ENCODE measurements at places on chromosomes 13 and 19. TPM values are rescaled to one million over a fixed set of nuclear protein-coding genes. Genes with fewer than 3 reads are reported as not detected.

GRCh38 chr19:15159251-15159650, 41.5 kb downstream of the NOTCH3 start:
- no peak for DNase-seq

DNA sequence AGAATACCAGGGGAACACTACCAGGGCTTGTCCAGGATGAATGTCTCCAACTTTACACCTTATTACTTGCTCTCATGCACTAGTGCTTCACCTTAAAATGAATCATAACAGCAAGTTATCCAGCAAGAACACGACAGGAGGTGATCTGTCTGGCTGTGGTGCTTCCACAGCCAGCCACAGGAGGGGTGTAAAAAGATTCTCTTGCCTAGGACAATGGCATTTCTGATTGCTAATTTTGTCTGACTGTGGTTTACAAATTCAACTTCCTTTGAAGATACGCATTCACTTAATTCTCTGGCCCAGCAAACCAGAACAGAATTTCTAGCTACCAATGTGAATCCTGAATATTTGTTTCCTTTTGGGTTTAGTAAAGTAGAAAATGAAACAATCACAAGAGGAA, 23.1 kb upstream of the COG3 start:
- no peak for DNase-seq

GRCh38 chr19:35959040-35959967, 23.1 kb downstream of the LRFN3 start:
- DNase-seq = peak; percentile 40

DNA sequence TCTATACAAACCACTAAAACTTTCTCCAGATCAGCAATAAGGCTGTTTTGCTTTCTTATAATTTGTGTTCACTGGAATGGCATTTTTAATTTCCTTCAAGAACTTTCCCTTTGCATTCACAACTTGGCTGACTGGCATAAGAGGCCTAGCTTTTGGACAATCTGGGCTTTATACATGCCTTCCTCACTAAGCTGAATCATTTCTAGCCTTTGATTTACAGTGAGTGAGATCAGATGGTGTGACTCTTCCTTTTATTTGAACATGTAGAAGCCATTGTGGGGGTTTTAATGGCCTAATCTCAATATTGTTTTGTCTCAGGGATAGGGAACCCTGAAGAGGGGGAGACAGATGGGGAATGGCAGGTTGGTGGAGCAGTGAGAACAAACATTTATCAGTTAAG, 82.7 kb downstream of the FOXO1 start:
- no peak for DNase-seq

DNA sequence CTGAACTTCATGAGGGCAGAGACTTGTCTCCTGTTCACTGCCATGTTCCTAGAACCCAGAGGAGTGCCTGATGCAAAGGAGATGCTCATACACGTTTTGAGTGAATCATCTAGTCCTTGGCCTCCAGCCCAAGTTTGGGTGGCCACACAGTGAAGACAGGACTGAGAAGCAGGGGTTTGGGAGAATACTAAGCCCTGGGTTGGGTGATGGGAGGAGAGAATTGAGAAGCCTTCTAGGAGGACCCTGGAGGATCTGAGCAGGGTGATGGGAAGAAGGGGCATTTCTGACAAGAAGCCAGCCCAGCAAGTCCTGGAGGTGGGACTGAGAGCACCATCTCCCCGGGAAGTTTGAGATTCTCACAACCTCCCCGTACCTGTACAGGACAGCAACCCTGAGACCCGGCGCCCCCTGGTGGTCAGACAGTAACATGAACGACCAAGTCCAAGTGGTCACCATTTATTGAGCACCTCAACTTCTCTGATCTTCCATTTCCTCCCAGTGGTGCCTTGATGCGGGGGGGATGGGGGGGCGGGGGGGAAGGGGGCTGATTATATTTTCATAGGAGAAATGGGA, 11.0 kb downstream of the CTU1 start:
- peak; percentile 81 for DNase-seq

- DNase-seq = no peak
These were observed 855 bp upstream of the CARS2 start for GRCh38 chr13:110706570-110707372.

DNA sequence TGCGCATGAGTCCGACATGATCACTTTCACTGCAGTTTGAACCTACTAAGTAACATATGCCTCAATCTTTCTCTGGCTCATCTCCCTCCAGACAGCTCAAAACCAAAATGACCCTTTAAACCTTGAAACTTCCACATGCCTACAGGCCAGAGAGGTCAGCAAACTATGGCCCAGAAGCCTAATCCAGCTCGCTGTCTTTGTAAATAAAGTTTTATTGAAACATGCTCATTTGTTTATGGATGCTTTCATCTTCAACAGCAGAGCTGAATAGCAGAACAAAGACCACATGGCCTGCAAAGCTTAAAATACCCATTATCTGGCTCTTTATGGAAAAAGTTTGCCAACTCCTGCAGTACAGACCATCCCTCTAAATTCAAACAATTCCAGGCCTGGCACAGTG, 15.6 kb downstream of the FBXO46 start:
- no peak for DNase-seq

GRCh38 chr13:73672492-73672891, 461.7 kb downstream of the KLF12 start:
- DNase-seq = no peak

DNA sequence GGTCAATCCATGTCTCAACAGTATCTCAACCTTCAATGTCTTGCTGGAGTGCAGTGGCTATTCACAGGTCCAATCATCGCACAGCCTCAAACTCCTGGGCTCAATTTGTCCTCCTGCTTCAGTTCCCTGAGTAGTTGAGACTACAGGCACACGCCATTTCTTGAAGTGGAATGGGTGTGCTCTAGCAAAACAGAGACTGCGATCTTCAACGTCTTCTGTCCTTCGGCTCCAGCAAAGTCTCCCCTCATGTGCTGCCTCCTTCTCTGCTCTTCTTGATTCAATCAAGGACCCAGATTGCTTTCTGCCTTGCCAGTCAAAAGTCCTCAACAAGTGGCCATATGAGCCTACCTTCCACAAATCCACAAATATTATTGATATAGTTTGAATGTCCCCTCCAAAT, 466.7 kb upstream of the MIR17HG start:
- DNase-seq = no peak

GRCh38 chr19:18401580-18402112, 4.2 kb upstream of the LRRC25 start:
- DNase-seq = no peak

GRCh38 chr13:50353651-50354415, 338.6 kb downstream of the KCNRG start:
- no peak for DNase-seq

DNA sequence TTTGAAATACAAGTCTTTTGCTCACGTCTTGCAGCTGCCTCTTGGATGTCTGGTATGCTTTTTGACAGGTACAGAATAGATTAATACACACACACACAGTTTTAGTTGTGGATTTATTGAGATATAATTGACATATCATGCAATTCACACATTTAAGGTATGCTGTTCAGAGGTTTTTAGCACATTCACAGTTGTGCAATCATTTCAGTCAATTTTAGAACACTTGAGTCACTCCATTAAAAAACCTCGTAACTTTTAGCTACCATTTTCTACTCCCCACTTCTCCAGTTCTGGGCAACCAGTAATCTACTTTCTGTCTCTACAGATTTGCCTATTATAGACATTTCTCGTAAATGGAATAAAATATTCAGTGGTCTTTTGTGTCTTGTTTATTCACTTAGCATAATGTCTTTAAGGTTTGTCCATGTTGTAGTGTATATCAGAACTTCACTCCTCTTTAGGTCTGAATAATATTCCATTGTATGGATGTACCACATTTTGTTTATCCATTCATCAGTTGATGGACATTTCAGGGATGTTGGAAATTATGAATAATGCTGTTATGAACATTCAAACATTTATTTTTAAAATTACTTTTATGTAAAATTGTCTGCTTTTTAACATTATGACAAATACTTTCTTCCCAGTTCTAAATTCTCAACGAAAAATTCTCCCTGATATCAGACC, 2.5 kb upstream of the ZMYM2 start:
- DNase-seq = no peak

GRCh38 chr13:73902296-73902695, 231.9 kb downstream of the KLF12 start:
- no peak for DNase-seq

DNA sequence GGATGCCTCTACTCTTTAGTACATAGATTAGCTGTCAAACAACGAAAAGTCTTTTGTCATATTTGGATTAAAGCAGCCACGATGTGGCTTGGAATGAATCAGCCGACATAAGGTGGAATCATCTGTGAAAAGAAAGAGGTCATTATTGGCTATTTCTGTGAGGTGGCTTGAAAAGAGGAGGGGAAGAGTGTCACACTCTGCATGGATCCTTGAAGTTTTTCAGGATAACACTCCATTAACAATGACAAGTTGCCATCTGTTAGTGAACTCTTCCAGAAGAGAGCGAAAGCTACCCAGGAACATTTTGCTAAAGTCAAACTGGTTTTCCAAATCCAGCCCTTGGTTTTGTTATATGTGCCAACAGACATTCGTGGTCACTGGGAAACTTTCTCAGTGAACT, 1604.8 kb downstream of the OLFM4 start:
- no peak for DNase-seq

DNA sequence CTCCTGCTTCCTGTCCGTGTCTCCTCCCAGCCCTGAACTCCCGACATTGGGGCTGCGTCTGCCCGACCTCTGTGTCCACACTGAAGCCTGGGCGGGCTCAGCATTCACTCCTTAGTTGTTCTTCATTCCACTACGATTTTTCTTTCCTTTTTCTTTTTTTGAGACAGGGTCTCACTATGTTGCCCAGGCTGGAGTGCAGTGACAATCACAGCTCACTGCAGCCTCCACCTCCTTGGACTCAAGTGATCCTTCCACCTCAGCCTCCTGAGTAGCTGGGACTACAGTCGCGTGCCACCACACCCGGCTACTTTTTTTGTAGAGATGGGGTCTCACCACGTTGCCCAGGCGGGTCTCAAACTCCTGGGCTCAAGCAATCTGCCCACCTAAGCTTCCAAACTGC, 23.5 kb upstream of the SIGLEC11 start:
- no peak for DNase-seq

- peak; percentile 79 for DNase-seq
These were observed 75.4 kb downstream of the PEG3 start for GRCh38 chr19:56765137-56765536.

- no peak for DNase-seq
These were observed 61.4 kb downstream of the ERCC5 start for GRCh38 chr13:102907016-102907756.

- no peak for DNase-seq
These were observed 40.5 kb downstream of the SPACA7 start for GRCh38 chr13:112416647-112417046.

GRCh38 chr13:31485183-31485582, 254.1 kb upstream of the RXFP2 start:
- no peak for DNase-seq

GRCh38 chr13:44148159-44148914, 225.3 kb upstream of the SERP2 start:
- no peak for DNase-seq

DNA sequence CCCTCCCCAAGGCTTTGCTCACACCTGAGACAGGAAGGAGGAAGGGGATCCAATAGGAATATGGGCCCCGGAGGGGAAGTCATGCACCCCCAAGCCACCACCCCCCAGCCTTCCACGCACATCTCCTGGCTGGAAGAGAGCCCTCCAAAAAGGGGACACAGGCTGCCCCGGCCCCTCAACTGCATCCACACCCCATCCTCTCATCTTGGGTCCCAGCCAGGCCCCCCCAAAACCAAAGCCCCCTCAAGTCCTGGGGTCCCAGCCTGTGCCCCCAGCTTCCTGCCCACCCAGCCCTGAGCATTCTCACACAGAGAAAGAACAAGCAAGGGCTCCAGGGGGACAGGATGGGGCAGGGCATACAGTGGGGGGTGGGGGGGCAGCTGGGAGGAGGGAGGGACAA, 12.1 kb downstream of the SMIM24 start:
- no peak for DNase-seq

DNA sequence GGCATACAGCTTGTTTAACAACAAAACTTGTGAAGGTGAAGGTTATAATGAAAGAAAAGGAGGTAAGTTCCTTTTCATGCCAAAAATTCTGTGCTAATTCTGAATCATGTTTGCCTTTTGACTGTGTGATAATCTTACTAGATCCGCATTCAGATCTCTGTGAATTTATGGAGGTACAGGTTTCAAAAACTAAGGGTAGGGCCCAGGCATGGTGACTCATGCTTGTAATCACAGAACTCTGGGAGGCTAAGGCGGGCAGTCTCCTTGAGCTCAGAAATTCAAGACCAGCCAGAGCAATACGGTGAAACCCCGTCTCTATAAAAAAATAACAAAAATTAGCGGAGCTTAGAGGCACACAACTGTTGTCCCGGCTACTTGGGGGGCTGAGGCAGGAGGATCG, 45.9 kb downstream of the PCDH9 start:
- no peak for DNase-seq

- DNase-seq = no peak
These were observed 5.6 kb downstream of the ARGLU1 start for GRCh38 chr13:106562301-106562700.

DNA sequence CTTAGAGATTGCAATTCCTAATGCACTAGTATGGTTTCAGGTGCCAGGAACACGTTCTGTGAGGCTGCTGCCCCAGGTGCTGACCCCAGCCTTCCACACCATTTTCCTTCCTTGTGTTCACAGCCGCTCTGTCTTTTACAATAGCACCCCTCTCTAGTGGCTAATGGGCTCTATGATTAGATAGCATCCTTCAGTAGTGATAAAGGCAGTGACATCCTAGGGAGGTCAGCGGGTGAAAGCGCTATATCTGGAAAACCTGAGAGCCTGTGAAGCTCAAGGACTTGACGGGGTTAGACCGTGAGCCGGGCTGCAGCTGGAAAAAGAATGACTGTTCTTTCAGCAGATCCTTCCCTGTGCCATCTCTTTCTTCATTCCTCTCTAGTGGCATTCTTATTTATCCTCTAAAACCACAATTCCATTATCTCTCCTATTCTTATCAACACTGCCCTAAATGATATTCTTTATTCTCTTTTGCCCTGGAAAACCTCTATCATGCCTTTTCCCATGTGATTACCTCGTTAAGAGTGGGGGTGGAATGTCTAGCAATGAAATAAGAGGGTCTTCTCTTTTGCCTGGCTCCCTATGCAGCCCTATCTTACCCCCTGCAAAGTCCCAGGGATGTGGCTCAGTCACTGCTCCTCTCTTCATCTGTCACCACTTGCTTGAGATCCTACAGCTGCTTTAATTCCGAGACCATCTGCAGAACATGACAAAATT, 21.8 kb downstream of the ALOX5AP start:
- DNase-seq = no peak

DNA sequence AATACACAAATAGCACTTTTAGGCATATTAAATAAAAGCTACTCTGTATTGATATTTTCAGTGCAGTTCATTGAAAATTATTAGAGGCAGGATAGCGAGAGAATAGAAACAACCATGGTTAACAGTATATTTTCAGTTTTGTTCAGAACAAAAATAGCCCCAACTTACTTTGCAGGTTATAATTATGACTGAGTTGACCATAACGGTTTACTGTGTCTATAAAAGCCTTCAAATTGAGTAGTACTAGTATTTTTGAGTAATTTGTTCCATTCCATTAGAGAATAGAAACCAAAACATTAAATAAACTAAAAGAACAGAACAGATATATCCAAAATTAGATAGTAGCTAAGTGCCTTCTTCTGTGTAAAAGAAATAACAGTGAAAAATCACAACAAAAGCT, 1108.4 kb upstream of the PCDH20 start:
- no peak for DNase-seq

The CEACAM21 gene
- not detected for total RNA-seq

The GRIN2D gene
- total RNA-seq = 21.7 TPM

The ZNF223 gene
- 7.6 TPM for total RNA-seq

The PABPC3 gene
- 0.22 TPM for total RNA-seq

The CTU1 gene
- total RNA-seq = 8.0 TPM

The CEBPA gene
- 0.66 TPM for total RNA-seq

The EEF1AKMT1 gene
- total RNA-seq = 2.9 TPM

The SSBP4 gene
- 177 TPM for total RNA-seq

The GAPDHS gene
- total RNA-seq = not detected

The IL17D gene
- 1.3 TPM for total RNA-seq

The CPB2 gene
- total RNA-seq = not detected

Measured in glutamatergic neuron (in vitro differentiated cells).